ENCODE measurements at places on chromosomes 16 and 17. TPM values are rescaled to one million over a fixed set of nuclear protein-coding genes. Genes with fewer than 3 reads are reported as not detected.

Gene C17orf58
- 23.8 TPM for total RNA-seq

Gene CD79B
- not detected for total RNA-seq

Gene SLC47A1
- total RNA-seq, result 0.36 TPM

Gene NDUFAF8
- total RNA-seq, result 37.2 TPM

Gene SP6
- total RNA-seq, result not detected

Gene MRPL27
- total RNA-seq, result 120 TPM

DNA sequence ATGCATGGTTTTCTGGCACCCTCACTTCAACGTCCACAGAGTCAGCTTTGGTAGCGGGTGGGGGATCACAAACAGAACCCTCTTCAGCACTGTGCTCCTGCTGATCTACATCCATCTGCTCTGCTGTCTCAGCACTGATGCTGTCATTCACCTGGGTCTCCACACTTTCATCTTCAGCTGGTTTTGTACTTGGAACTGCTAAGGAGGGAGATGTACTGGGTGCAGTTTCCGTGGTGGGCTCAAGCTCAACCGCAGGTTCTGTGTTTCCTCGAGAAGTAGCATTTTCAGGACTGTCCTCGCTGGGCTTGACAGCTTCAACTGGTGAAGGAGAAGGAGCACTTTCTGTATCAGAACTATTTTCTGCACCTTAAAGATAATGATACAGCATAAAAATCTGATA lies 101.8 kb downstream of the TTC19 start:
- DNase-seq, result no peak

DNA sequence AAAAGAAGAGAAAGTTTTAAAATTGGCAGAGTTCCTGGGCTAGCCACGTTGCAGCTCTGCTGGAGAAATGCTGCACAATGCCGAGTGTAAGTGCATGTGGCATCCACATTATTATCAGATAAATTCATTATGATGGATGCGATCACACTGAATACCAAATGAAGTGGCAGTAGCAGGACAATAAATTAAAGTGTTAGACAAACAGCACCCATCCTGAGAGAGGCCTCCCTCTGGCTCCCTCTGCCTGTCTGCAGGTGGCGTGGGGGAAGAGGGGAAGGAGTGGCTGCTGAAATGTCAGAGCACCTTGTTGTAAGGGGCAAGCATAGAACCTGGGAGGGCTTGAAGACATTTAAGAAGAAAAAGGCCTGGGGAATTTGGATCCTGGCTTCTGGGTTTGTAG lies 324.1 kb downstream of the HAPSTR1 start:
- no peak for DNase-seq

- no peak for DNase-seq
These were observed 18.9 kb upstream of the MAP3K14 start for GRCh38 chr17:45335721-45336120.

GRCh38 chr17:40417258-40417608 lies 463 bp downstream of the TOP2A start:
- peak; percentile 18 for DNase-seq

DNA sequence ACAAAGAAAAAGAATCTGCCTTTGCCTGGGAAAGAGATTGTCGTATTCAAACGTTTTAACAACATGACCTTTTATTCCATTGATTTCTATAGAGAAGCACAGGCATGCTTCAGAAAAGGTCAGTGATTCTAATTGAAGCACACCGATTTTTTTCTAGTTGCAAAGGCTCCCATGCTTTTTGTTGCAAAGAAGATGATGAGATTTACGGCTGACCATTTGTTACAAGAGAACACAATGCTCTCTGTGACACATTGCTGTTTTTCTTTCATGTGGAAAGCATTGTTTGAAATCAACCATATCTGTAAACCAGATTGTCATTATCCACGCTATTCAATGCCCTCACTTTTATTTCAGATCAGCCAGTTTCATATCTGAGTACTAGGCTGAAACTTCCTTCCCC lies 99.8 kb downstream of the NLK start:
- no peak for DNase-seq

GRCh38 chr17:75826561-75827307 lies 17.5 kb downstream of the UNC13D start:
- no peak for DNase-seq

- DNase-seq, result peak; percentile 69
These were observed 140.6 kb downstream of the PARN start for GRCh38 chr16:14489460-14489859.

- peak; percentile 20 for DNase-seq
These were observed 21.3 kb downstream of the C16orf74 start for GRCh38 chr16:85729452-85730185.

GRCh38 chr17:46163316-46163715 lies 29.9 kb downstream of the KANSL1 start:
- no peak for DNase-seq

DNA sequence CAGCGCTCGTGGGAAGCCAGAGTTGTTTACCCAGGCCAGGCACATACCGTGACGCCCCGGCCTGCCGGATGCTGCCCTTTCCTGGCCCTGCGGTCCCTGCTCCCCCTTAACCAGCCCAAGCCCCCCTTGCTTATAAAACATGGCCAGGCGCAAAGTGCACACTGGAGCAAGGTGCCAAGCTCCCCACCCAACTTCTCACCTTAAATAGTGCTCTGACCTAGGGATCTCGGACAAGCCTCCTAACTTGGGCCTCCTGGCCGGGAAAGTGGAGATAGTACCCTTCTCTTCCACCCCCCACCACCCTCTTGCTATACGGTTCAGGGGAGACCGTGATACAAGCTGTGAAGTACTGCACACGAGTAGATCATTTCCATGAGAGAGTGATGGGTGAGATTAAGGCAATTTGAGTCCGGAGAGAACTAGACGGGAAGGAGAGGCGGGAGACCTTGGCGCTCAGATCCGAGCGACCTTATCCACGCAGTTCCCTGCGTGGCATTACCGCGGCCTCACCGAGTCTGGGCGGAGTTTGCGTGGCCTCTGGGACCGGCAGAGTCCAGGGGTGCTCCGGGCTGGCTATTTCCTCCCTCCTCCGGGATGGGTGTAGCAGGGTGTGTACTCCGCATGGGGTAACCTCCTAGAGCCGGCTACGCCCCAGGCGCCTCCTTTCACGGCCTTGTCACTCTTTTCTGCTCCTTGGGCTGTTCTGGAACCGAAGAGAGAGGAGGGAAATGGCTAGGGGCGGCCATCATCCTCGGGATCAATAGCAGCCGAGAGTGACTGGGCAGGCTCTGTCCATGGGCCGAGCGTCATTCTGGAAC lies 4.4 kb upstream of the LHX1 start:
- no peak for DNase-seq

DNA sequence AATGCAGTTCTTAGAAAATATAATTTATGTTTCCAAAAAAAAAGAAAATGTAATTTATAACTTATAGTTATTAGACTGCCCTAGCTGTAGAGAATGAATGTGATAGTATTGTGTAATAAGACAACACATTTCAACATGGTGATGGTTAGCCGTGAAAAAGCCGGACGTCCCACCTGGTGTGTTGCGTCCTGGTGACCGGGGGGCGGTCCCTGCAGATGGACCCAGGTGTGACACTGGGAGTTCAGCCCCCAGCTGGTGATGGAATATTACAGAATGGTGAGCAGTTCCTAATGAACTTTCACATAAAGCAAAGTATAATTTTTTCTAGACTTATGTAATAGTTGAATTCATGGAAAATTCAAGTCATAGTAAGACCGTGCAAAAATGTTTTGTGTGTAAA lies 132.8 kb downstream of the LAT start:
- no peak for DNase-seq

GRCh38 chr16:2896480-2897010 lies 13.5 kb downstream of the FLYWCH2 start:
- no peak for DNase-seq

DNA sequence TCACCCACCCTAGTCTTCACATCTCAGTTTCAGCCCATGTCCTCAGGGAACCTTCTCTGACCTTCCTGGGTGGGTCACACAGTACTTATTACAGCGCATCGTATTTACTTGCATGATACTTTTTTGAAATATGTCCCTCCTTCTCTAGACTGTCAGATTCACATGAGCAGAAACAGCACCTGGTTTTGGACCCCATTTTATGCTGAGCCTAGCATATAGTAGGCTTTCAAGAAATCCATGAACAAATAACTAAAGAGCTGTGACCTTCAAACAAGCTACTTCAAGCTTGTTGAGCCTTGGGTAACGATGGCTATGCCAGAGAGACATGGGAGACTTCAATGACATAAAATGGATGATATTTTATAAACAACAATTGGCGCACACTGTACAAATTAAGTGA lies 150.3 kb downstream of the GRIN2A start:
- no peak for DNase-seq

DNA sequence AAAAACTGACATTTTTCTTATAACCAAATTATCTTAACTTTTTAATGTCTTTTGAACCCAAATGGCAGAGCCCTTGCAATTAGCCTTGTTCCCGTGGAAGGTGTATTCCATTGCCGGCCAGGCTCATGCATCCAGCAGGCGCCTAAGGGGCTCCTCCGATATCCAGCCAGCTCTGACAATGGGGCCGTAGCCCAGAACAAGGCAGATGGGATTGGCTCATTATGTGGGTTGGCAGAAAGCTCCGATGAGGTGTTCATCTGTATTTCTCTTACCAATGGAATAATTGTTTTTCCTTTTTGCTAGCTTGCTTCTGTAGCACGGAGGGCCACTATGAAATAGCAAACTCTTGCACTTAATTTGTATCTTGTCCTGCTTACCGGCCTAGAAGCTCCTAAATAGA lies 208.2 kb upstream of the CHMP6 start:
- peak; percentile 68 for DNase-seq

GRCh38 chr17:78151514-78152008 lies 5.4 kb downstream of the C17orf99 start:
- peak; percentile 37 for DNase-seq

DNA sequence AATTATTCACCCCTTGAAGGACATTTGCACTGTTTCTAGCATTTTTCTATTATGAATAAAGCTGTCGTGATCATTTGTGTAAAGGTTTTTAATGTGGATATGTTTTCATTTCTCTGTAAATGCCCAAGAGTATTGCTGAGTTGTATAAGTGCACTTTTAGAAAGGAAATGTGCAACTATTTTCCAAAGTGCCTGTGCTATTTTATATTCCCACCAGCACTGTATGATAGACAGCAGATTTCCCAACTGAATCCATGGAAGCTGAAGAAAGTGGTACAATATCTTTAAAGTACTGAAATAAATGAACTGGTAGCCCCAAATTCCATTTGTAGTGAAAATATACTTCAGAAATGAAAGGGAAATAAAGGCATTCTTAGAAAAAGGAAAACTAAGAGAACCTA lies 238.4 kb downstream of the BCAS3 start:
- no peak for DNase-seq

- DNase-seq, result no peak
These were observed 725 bp upstream of the CACNA1H start for GRCh38 chr16:1152123-1152638.

- DNase-seq, result no peak
These were observed 18.0 kb downstream of the PIK3R6 start for GRCh38 chr17:8849311-8850041.

Data from RPMI7951 (cell line).